Right lobe of liver (tissue), 6 donors: ENCODE measurements at places on chromosomes 2 and 18. TPM values are rescaled to one million over a fixed set of nuclear protein-coding genes. Genes with fewer than 3 reads are reported as not detected.

- no peak for DNase-seq
Observed at GRCh38 chr2:36705326-36706020, 9.0 kb downstream of the VIT start.

- DNase-seq: no peak
Observed at GRCh38 chr2:25821225-25822056, 56.8 kb downstream of the ASXL2 start.

DNA sequence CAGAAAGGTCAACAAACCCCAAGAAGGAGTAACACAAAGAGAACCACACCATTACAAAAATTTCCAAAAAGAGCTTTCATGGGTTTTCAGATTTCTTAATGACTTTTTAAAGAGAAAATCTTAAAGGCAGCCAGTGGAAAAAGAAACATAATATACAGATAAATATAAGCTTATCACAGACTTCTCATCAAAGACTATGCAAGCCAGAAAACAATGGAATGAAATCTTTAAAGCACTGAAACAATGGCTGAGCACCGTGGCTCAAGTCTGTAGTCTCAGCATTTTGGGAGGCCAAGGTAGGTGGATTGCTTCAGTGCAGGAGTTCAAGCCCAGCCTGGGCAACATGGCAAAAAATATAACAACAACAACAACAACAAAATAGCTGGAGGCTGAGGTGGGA lies 237.4 kb downstream of the CYP26B1 start:
- DNase-seq: no peak

DNA sequence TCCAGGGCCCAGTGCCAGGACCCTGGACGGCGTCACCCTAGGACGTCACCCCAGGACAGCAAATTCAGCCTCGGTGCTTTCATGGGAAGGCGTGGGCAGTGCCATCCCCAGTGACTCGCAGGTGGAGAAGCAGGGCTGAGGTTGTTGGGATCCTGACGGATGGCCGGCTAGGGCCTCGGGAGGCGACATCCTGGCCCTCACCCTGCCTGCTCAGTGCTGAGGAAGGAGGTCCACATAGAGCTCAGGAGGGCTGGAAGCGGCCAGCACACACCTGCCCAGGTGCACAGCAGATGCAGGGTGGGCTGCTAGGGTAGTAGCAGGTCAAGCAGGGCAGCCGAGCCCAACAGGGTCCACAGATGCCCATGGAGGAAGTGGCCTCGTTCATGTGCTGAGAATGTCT lies 482.0 kb upstream of the SALL3 start:
- DNase-seq: no peak

GRCh38 chr2:22753476-22753875 lies 631.5 kb upstream of the KLHL29 start:
- DNase-seq: no peak

DNA sequence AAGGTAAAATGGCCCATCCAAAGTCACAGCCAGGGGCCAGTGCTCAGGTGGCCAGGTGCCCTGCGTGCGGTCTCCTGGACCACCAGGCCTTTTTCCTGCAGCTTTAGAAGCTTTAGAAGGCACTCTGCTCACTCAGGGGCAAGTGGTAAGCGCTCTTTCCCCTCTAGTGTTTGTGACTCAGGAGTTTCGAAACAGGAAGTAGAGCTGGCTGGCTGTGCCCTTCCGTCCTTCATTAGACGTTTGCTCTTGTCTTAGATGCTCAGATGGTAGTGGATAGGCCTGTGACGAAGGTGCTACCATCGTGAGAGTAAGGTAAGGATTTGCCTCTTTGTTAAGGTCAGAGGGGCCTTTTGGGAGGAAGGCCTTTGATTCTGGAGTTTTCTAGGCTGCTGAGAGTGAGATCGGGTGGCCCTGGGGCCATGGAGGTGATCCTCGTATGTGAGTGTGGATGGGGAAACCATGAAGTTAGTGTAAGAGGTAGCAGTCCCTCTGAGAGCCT lies at the start of gene CASP8:
Gene CASP8 (plus strand): TSS at position 235 of the 499 bp plus-strand sequence. CDS start 5,951 bp downstream, outside the sequence.
- DNase-seq: no peak

GRCh38 chr2:169771612-169772011 lies 27.1 kb upstream of the SSB start:
- no peak for DNase-seq

DNA sequence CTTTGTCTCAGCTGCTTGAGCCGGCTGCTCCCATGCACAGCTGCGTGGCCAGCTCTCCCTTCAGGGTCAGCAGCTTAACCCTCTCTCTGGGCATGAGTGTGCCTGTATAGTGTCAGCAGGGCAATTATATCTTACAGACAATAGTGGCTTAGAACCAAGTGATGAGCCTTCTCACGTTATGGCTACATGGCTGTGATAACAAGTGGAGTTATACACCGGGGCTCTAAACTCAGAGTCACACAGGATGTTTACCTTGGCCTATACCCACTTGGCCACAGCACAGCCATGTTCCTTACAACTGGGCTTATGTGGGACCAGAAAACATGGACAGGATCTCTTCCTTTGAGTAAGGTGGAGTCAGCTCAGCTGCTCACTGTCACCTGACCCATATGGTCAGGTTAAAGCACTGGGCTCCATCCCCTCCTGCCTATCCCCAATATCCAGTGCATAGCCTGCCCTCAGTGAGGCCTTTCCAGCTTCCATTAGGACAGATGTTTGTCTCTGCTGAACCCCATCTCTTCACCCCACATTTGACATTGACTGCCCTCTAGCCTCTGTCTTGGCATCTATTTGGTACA lies 294.2 kb upstream of the NCKAP5 start:
- DNase-seq: no peak

GRCh38 chr18:23528580-23529472 lies 25.5 kb downstream of the RMC1 start:
- DNase-seq: no peak

The CFAP221 gene
- 3.2 TPM for total RNA-seq

The CDH2 gene
- total RNA-seq: 36.2 TPM

The ESPNL gene
- 0.86 TPM for total RNA-seq

The TMEM169 gene
- 2.7 TPM for total RNA-seq
